ENCODE measurements at places on chromosomes 6 and 20.

- no peak for DNase-seq
These were observed 68.7 kb downstream of the TOX2 start for GRCh38 chr20:43983359-43983758.

- no peak for DNase-seq
These were observed 87.7 kb downstream of the RREB1 start for GRCh38 chr6:7195339-7196018.

DNA sequence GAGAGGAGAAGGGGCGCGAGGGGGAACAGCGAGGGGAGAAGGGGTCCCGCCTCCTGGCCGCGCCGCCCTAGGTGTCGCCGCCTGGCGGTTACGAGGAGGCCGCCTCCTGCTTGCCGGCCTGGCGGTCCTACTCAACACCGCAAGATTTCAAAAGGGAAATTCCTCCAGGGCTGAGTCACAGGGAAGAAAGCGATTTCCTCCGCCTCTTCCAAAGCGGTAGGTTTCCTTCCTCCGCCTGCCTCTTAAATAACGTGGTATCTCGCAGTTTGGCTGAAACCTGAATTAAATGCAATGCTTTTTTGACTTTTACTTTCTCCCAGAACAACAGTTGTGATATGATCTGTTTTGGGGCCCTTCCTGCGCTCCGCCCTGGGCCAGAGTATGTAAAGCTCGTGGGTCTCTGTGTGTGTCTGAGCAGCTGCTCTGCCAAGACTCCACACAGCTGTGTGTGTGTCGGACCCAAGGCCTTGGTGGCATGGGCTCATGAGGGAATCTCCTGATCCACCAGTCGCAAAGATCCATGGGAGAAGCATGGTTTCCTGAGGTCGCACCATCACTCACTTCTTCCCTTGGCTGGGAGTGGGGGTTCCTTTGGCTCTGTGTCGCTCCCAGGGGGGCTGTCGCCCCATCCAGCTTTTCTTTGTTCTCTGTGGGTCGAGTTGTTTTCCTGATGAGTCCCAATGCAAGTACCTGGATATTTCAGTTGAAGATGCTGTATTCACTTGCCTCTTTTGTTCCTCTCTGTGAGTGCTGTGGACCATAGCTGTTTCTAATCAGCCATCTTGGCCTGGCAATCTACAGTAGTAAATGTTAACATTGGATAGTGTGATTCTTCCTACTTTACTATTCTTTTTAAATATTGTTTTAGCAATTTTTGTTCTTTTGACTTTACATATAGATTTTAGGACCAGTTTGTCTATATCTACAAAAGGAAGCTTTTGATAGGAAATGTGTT lies 31.6 kb upstream of the NOTCH4 start:
- peak; percentile 93 for DNase-seq

DNA sequence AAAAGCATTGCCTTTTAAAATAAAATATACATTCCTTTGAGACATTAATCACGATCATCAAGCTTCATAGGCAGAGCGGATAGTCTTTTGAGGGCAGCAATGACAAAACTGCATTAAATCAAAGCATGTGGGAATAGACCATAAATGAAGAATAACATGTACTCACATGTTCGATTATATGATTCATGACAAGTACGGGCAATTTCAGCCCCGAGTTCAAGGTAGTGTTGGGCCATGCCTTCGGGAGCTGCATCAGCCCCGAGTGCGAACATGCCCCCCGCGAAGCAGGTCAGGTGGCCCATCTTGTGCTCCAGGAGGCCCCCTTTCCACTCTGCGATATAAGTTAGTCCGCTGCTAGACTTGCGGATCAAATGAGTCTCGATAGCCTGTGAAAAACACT lies 111.0 kb upstream of the FAM184A start:
- no peak for DNase-seq

- DNase-seq: no peak
These were observed 122.0 kb upstream of the HDAC2 start for GRCh38 chr6:114092943-114093342.

- DNase-seq: no peak
These were observed 269.9 kb downstream of the UST start for GRCh38 chr6:149016716-149017115.

DNA sequence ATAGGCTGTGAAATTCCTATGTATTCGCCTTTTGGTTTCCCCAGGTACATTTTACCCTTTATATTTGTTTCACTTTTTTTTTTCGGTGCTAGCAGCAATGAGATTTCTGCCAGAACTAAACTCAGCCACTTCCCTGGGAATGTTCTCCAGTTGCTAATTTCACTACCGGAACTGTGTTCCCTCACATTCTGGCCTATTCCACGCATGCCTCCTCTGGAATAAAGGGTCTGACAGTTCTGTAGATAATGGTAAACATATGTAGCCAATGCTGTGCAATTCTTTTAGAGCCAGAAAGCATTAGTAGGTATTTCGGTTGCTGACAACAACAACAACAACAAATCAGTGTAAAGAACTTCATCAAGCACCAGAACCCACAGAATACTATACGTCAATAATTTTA lies 96.1 kb upstream of the TBX18 start:
- DNase-seq: peak; percentile 27

DNA sequence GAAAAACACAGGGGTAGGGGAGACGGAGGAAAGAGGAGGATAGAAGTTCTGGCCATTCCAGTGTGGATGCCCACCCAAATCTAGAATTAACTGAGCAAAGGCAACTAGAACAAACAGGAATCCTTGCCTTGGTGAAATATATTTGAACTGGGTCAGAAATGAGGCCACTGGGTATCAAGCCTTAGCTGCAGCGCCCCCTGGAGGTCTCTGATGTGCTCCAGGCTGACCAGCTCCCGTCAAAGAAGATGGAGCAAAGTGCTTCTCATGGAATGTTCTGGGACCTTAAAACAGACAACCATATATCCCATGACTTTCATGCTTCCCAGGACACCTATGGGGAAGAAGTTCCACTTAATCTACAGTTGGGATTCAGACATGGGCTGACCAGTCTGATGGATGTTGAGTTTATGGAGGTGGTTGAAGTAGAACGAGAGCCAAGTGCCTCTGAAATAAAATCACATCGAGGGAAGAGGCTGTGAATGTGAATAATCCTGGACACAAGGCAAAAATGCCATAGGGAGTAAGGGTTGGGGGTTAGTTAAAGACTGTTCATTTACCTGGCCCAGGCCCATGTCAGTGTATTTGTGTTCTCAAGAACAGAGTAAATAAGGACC lies 50.4 kb downstream of the HLA-DPB1 start:
- peak; percentile 53 for DNase-seq

Data from fibroblast of mammary gland (primary cell).